Stimulated activated CD8-positive, alpha-beta memory T cell treated with anti-CD3 and anti-CD28 coated beads, Interleukin-4, amount 100 ng/mL, for 4 hours (primary cell): ENCODE measurements at places on chromosomes 4 and X.

DNA sequence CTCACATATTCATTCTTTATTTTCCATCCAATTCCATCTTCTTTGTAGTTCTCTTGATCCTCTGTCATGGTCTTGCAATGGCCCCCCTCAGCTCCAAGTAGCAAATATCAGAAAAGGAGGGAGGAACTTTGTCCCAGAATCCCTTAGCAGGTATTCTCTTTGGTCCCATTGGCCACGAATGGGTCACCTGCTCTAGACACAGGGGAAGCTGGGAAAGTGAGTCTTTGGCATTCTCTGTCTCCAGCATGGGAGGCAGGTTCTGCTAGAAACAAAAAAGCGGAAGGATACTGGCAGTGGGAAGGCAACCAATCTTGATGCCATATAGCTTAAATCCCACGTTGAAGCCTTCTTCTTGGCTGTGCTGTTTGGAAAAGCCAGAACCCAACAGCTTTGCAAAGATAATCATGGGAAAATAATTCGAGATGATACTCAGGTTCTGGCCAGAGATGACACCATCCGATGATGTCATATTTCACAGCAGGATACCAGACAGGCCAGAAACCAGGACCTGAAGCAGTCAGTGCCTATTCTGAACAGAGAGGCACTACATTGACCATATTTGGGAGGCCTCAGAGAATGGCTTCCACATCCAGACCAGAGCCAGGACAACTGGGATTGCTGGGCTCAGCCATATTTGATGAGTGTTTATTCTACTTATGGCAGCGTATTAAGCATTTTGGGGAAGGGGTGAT lies 110.4 kb upstream of the ATXN3L start:
- no peak for DNase-seq

DNA sequence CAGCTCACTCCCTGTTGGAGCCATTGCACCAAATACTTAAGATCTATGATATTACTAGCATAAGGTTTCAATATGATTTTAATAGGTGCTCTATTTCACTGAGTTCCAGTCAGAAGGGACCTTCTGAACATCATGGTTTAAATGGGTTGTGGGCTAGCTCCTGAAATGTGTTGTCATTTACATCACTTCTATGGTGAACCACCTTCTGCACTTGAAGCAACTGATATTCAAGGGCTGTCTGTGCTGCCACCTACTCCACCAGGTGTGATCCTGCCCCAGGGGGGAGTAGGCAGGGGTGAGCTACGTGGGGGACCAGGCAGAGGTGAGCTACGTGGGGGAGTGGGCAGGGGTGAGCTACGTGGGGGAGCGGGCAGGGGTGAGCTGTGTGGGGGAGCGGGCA lies 35.2 kb downstream of the RNF175 start:
- DNase-seq, result no peak

DNA sequence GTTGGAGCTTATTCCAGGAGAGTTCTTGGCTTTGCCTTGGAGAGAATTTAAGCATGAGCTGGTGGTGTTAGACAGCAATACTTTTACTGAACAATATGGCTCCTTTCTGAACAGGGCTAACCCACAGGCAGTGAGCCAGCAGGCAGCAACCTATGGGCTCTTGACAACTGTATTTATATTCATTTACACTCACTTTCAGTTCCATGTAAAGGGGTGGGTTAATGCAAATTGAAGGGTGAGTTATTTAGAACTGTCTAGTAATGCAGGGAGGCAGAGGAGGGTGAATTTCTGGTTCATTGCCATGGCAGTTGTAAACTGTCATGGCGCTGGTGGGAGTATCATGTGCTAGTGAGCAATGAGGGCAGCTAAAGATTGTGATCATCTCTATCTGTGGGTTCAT lies 15.7 kb downstream of the FOXR2 start:
- no peak for DNase-seq

- DNase-seq, result no peak
Observed at GRCh38 chrX:49656533-49656932, 39.3 kb downstream of the PAGE1 start.

DNA sequence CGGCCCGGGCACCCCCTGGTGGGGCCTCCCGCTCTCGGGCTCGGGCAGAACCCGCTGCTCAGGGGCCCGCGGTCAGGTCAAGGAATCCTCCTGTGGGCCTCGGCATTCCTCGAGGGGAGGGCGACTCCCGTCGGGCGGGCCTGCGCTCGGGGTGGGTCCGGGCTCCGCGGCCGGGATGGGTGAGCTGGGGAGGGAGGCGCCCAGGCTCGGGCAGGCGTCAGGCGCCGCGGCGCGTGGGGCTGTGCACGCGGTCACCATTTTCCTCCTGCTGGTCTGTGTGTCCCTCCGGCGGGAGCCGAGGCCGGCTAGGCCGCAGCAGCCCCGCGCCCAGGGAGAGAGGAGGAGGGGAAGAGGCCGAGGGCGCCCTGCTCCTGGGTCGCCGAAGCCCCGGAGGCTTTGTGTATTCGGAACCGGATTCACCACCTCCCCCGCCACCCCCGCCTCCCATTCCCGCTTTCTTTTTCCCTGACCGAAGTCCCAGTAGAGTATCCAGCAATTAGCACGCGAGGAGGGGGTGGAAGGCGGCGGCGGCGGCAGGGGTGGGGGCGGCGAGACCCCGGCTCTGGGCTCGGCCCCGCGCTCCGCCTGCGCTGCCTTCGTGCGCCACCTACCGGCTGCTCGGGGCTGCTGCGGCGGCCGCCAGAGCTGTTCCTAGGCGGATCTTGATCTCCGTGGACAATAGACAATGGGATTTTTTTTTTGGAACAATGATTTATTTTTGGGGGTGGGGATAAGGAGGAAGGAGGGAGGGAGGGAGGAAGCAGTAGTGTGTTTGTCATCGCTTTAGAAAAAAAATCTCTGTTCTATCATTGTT lies 99.0 kb upstream of the MAML3 start:
- DNase-seq, result peak; percentile 11

GRCh38 chrX:128929271-128930057 lies 593.8 kb downstream of the SMARCA1 start:
- no peak for DNase-seq

DNA sequence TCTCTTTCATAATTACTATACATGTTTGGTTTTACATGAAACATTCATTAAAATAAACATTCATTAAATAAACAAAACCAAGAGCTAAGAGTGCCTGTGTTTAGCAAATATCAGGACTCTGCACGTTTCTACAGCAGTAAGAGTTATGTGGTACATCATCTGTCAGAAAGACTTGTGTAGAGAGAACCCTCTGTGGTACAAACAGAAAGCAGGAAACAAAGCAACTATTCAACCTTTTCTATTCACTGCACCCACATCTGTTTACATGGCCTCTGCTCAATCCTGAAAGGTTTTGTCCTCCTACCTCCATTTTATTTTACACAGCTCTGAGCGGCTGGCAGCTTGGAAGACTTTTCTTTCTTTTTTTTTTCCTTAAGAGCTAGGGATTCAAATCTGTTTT lies 90.7 kb upstream of the PCDH18 start:
- DNase-seq, result no peak

GRCh38 chr4:8913121-8913857 lies 41.6 kb upstream of the HMX1 start:
- no peak for DNase-seq

DNA sequence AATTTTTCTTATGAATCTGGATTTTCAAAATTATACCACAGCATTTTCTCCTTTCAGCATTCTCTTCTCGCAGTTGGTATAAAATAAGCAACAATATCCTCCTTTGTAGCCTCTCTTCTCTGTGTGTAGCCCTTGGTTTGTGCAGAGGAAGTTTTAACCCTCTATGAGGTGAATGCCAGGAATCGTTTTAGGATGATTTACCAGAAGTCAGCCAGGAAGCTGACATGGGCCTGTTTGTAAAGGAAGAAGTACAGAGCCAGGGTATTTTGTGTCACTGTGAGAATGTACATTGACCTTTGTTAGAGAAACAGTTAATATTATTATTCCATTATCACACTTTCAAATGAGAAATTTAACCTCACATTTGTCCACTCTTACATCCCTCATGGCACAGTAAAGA lies 88.9 kb upstream of the RPL34 start:
- no peak for DNase-seq
